ENCODE measurements at places on chromosomes 4 and X.
A peak's percentile ranks its signal among the peaks of the same experiment; 100 is the strongest.

DNA sequence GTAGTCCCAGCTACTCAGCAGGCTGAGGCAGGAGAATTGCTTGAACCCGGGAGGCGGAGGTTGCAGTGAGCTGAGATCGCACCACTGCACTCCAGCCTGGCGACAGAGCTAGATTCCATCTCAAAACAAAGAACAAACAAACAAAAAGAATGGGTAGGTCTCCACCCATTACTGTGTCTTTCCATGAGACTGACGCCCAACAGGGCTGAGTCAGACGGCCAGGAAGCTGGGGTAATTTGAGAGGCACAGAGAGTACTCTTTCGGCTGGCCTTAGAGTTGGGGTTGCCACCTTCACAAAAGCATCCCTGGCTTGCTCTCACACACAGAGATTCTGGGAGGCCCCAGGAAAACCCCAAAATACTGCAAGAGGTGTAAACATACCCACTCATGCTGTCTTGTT, 72.0 kb upstream of the DHRSX start:
- DNase-seq = no peak

- DNase-seq = no peak
Measured at GRCh38 chr4:145613566-145614232, 5.5 kb upstream of the MMAA start.

GRCh38 chr4:40563401-40563800, 66.3 kb downstream of the RBM47 start:
- DNase-seq = no peak

DNA sequence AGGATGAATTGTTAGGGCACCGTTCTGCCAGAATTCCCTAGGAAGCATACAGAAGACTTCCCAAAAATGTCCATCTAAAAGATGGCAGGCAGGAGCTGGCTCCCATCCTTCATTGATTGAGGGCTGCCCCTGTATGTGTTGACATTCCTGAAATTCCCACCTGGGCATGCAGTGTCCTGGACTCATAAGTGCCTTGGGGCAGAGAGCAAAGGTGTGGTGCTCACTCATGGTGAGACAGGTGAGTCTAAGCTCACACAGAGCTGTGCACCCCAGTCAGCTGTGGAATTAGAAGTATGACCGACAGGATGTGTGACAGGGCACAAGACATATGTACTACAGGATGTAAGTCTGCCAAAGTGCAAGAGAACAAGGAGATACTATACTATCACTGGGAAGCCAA, 271.9 kb downstream of the MID1IP1 start:
- DNase-seq = no peak

- no peak for DNase-seq
Measured at GRCh38 chr4:89528526-89529133, 221.0 kb upstream of the GPRIN3 start.

DNA sequence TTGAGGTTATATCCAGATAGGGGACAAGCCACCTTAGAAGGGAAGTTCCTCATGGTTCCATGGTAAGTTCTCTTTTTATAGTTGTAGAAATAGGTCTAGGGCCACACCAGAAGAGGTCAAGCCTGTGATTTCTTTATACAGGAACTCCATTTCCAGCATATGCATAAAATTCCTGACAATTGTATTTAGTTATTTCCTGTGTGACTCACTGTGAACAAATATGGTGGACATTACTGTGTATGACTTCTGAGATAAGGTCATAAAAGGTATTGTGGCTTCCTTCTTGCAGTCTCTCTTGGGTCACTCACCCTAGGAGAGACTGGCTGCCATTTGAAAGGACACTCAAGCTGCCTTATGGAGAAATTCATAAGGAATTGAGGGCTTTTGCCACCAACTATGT, 2.2 kb upstream of the C4orf36 start:
- DNase-seq = no peak

DNA sequence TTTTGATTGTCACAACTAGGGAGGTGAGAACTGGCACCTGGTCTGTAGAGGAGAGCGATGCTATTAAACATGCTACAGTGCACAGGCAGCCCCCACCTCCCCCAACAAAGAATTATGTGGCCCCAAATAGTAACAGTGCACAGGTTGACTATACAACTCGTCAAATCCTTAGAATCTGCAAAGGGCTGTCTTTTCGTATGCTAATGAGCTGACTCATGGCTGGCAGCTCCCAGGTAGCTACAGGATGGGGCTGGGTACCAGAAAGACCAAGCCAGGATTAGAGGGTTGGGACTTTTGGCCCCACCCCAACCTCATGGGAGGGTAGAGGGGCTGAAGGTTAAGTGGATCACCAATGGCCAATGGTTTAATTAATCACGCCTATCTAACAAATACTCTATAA, 104.7 kb upstream of the SORBS2 start:
- DNase-seq = no peak

- no peak for DNase-seq
Measured at GRCh38 chr4:76694056-76694455, 203.9 kb downstream of the SOWAHB start.

- no peak for DNase-seq
Measured at GRCh38 chr4:91064157-91064853, 937.1 kb downstream of the CCSER1 start.

DNA sequence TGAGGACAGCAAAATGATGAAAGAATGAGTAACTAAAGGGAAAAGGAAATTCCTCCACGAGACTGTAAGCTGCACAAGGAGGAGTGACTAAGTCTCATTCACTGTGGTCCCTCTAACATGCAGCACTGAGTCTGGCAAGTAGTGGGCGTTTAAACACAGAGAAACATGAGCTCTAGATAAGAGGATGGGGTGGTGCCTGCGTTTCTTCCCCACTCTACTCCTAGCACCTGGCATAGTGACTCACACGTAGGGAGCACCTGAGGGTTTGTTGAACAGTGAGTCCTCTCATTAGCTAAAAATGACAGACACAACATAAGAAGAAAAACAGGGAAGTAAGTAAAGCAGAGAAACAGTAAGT, 105.8 kb upstream of the CBR4 start:
- DNase-seq = no peak

DNA sequence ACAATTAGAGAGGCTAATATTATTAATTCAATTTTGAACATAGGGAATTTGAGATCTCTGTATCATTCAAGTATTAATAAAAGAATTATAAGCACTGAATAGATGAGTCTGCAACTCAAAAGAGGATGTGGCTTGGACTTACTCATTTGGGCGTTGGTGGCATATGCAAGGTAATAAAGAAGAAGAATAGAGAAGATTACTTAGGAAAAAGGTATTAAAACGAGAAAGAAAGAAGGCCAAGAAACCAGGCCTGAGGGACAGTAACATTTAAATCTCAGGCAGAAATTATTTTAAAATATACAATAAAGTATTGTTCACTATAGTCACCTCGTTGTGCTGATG, 383.0 kb upstream of the INTU start:
- DNase-seq = no peak

DNA sequence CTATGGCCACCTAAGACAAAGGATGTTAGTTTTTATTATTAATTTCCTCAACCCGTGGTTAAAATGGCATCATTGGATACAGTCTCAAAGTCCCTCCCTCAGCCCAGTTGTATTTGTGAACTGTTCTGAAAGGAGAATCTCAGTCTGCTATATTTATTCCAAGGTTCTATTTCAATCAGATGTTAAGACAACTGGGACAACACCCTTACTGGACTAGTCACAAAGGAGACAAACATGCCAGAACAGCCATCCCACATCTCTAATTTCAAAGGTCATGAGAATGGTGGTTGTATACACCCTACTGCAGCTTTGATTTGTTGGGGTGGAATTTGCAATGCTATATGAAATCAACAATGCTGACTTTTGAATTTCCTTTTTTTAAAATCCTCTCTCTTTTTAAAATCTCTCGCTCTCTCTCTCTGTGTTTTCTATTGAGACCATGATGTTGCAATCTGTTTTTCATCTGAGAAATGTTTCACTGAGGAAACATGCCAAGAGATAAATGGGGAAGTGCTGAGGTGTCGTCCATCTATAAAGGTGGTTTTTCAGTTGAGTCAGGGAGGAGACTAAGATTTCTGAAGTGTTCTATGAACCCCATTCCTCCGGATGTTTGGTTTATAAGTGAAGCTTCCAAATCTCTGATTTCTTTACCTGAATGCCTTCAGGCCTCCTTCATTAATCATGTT, 201.5 kb upstream of the GATB start:
- no peak for DNase-seq

- DNase-seq = no peak
Measured at GRCh38 chrX:10769195-10769594, 148.8 kb upstream of the MID1 start.

GRCh38 chr4:16000708-16001483, 37.9 kb upstream of the FGFBP2 start:
- no peak for DNase-seq

DNA sequence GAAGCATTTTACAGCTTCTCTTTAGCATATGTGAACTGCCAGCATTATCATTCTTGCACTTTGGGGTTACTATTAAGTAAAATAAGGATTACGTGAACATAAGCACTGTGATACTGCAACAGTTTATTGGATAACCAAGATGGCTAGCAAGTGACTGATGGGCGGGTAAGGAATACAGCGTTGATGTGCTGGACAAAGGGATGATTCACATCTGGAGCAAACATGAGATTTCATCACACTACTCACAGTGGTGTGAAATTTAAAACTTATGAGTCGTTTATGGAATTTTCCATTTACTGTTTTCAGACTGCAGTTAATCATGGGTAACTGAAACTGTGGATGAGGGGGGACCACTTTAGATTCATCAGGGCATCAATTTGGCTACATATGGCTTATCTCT, 16.0 kb downstream of the NBDY start:
- DNase-seq = no peak

DNA sequence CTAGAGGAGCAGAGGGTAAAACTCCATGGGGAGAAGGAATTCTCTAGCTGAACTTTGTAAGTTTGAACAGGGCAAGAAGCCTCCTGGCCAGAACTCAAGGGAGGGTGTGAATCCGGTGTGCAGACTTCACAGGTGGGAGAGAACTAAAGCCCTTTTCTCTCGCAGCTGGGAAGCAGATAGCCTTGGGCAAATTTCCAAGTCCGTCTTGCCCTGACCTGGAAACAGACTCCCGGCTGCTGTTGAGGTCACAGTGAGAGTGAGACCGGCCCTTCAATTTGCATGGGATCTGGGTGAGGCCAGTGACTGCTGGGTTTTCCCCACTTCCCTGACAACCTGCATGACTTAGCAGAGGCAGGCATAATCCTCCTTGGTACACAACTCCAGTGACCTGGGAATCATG, 94.5 kb upstream of the ZNF827 start:
- DNase-seq = no peak

DNA sequence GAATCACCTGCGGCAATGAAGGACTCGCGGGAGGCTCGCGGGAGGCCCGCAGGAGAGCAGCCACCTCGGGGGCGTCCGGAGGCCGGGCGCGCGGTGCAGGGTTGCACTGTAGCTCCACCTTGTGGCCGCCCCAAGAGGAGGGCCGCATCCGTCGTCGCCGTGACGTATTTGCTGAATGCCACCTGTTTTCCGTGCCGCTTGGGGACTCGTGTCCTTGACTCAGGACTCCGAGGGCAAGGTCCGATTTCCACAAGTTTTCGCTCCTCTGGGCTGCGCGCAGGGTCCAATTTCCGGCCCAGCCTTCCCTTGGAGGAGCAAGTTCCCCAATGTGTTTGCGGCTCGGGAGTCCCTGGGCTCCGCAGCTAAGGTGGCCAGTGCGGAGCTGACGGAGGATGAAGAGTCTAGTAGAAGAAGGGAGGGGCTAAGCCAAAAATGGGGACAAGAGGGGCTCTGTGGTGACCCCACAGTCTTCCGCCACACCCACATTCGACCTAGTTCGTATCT, 10.7 kb upstream of the DLG3 start:
- DNase-seq = peak; percentile 51

GRCh38 chr4:147349193-147349592, 131.7 kb upstream of the EDNRA start:
- DNase-seq = no peak

- no peak for DNase-seq
Measured at GRCh38 chrX:80174925-80175574, 160.5 kb downstream of the TBX22 start.

GRCh38 chr4:17218786-17219185, 293.1 kb downstream of the QDPR start:
- DNase-seq = no peak

GRCh38 chr4:75723163-75724065, 963 bp upstream of the USO1 start:
- no peak for DNase-seq

GRCh38 chr4:66613591-66613990, 931.7 kb downstream of the CENPC start:
- no peak for DNase-seq

GRCh38 chrX:63764946-63765345, 20.1 kb downstream of the ARHGEF9 start:
- DNase-seq = no peak

DNA sequence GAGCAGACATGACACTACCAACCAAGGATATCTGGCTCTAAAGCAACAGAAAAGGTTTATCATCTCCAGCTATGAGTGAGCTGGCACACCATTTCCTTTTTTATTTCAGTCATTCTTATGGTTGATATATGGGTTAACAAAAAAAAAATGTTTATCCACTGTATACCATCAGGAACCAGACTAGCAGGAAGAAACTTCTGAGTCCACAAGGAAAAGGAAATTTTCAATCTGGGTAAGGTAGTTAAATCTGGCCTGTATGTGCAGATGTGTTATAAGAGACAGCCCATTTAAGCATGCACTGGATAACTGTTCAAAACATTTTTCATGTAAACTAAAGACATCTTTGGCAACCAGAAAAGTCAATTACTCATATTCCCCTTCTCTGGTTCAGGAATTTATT, 35.0 kb downstream of the AMMECR1 start:
- no peak for DNase-seq

- no peak for DNase-seq
Measured at GRCh38 chr4:8044699-8045098, 105.0 kb upstream of the AFAP1 start.

DNA sequence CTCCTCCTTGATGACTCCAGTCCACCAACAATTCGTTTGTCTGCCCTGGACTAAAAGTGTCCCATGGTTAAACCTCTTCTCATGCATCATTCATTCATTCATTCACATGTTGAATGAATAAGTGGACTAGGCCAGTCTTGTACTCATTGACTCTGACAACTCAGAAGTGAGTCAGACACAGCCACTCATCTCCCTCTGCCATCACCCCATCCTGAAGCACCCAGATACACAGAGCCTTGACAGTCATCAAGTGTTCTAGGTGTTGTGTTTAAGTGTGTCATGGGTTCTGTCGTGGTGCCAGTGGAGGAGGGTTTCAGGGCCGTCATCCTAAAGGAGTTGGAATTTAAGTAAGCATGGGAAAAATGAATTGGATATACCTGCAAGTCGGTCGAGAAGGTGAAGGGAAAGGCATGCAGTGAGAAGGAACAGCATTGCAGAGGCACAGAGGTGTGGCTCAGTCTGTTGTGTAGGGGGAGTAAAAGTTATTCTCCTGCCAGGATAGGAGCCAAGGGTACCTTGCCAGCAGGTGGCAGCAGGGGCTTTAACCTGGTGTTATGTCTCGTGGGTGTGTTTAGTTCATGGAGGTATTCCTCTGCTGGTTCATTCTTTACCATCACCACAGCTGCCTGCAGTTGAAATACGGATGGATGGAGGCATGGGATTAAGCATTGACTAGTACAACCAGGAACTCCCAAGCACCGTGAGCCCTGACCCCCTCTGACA, 18.3 kb downstream of the MAGED2 start:
- DNase-seq = no peak
